PC-3 (cell line): ENCODE measurements at places on chromosomes 13 and 19. TPM values are rescaled to one million over a fixed set of nuclear protein-coding genes. Genes with fewer than 3 reads are reported as not detected.

Gene SYNE4
- 0.77 and 1.9 TPM in 2 replicates for total RNA-seq

Gene IZUMO4
- 1.0 and 3.6 TPM in 2 replicates for total RNA-seq

Gene GRWD1
- total RNA-seq, result 33.2 and 46.7 TPM in 2 replicates

Gene NCR1
- not detected in 2 replicates for total RNA-seq

Gene PSG2
- not detected in 2 replicates for total RNA-seq

Gene PNMA8B
- not detected in 2 replicates for total RNA-seq

Gene TMPRSS9
- 0.17 TPM in 1 of 2 replicates, not detected in the other for total RNA-seq

Gene OLFM2
- total RNA-seq, result 1.6 and 1.7 TPM in 2 replicates

Gene SLITRK1
- total RNA-seq, result not detected in 2 replicates

Gene ZNF845
- 4.4 and 6.6 TPM in 2 replicates for total RNA-seq

Gene CERS1
- 0.95 and 3.3 TPM in 2 replicates for total RNA-seq

Gene TMEM145
- total RNA-seq, result 0.29 and 0.69 TPM in 2 replicates

Gene ERICH4
- not detected in 2 replicates for total RNA-seq

Gene ZNF534
- not detected in 2 replicates for total RNA-seq

Gene ENOX1
- 0.81 and 0.95 TPM in 2 replicates for total RNA-seq

Gene MCEMP1
- not detected in 2 replicates for total RNA-seq
